ENCODE measurements at places on chromosomes 4 and X. TPM values are rescaled to one million over a fixed set of nuclear protein-coding genes. Genes with fewer than 3 reads are reported as not detected.

The TMEM175 gene
- 9.6 TPM for total RNA-seq

The PPEF1 gene
- total RNA-seq, result 0.11 TPM

The KLHL5 gene
- total RNA-seq, result 51.9 TPM

The HMGN5 gene
- 2.6 TPM for total RNA-seq

The SMARCAD1 gene
- total RNA-seq, result 45.3 TPM

The GCNA gene
- total RNA-seq, result 2.6 TPM

The NDUFC1 gene
- 38.2 TPM for total RNA-seq

The DGKQ gene
- 8.0 TPM for total RNA-seq

The AFF2 gene
- total RNA-seq, result 5.1 TPM

The ZNF157 gene
- total RNA-seq, result not detected

The L1CAM gene
- 0.52 TPM for total RNA-seq

The VCX2 gene
- total RNA-seq, result not detected

The HEPH gene
- 0.13 TPM for total RNA-seq

The RNF150 gene
- 0.13 TPM for total RNA-seq

The GAGE1 gene
- total RNA-seq, result not detected

The ERVMER34-1 gene
- total RNA-seq, result under 0.01 TPM

The SMARCA1 gene
- total RNA-seq, result 79.2 TPM

The BST1 gene
- 31.1 TPM for total RNA-seq

The CT45A5 gene
- not detected for total RNA-seq

The PNMA5 gene
- not detected for total RNA-seq

The NWD2 gene
- not detected for total RNA-seq

The TLR10 gene
- not detected for total RNA-seq

The ARSJ gene
- total RNA-seq, result 29.0 TPM

The ITGB1BP2 gene
- total RNA-seq, result 1.1 TPM

The ZCCHC4 gene
- total RNA-seq, result 11.0 TPM

The ATP2B3 gene
- under 0.01 TPM for total RNA-seq

The GNRHR gene
- not detected for total RNA-seq

The FABP2 gene
- not detected for total RNA-seq

The PRDM8 gene
- 3.5 TPM for total RNA-seq

The COPS4 gene
- total RNA-seq, result 122 TPM

The UGT2B7 gene
- total RNA-seq, result not detected

The DRD5 gene
- not detected for total RNA-seq

The FOXP3 gene
- 0.13 TPM for total RNA-seq

The GALNTL6 gene
- not detected for total RNA-seq

The MAGEB17 gene
- total RNA-seq, result not detected

The PASD1 gene
- total RNA-seq, result not detected

The CCDC160 gene
- total RNA-seq, result not detected

The RPL36A gene
- 692 TPM for total RNA-seq

The GPC4 gene
- total RNA-seq, result 0.76 TPM

The BBS7 gene
- 24.2 TPM for total RNA-seq

The ADH1A gene
- total RNA-seq, result not detected

The GASK1B gene
- total RNA-seq, result 60.0 TPM

The CXCR3 gene
- not detected for total RNA-seq

The MEPE gene
- total RNA-seq, result not detected

The FATE1 gene
- not detected for total RNA-seq

All from articular chondrocyte of knee joint (primary cell).